ENCODE measurements at places on chromosomes 1 and 21.

DNA sequence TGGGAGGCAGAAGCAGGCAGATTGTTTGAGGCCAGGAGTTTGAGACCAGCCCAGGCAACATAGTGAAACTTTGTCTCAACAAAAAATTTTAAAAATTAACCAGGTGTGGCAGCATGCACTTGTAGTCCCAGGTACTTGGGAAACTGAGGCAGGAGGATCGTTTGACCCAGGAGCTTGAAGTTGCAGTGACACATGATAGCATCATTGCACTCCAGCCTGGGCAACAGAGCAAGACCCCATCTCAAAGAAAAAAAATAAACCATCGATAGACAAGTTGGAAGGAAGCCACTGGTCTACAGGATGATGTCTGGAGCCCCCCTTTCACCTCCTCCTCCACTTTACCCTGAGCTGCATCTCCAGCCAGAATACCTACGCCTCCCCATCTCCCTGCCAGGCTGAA, 16.5 kb downstream of the S100A6 start:
- DNase-seq = no peak

- peak; percentile 68 for DNase-seq
These were observed 29.9 kb upstream of the PUM1 start for GRCh38 chr1:31095298-31095981.

- DNase-seq = peak; percentile 79
These were observed 248.5 kb downstream of the USP25 start for GRCh38 chr21:15978215-15978738.

DNA sequence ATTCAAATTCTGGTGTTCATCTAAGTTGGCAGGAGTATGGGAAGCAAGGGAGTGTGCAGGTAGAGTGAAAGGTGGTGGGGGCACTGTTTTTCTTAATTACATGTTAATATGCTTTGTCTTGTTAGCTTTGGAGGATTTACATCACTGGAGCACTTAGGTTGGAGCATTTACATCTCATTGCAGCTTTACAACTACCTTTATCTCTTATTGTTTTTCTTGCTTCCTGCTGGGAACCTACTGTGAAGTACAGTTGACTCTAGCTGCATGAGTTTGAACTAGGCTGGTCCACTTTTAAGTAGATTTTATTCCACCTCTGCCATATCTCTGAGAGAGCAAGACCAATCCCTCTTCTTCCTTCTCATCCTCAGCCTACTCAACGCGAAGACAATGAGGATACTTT, 554.8 kb upstream of the B3GALT2 start:
- no peak for DNase-seq

GRCh38 chr1:175788586-175789252, 45.3 kb upstream of the TNR start:
- no peak for DNase-seq

Measured in astrocyte of the spinal cord (primary cell).